ENCODE measurements at places on chromosomes 12 and 14. TPM values are rescaled to one million over a fixed set of nuclear protein-coding genes. Genes with fewer than 3 reads are reported as not detected.

Gene SSTR1
- total RNA-seq, result 0.06 TPM

Gene RFX4
- not detected for total RNA-seq

DNA sequence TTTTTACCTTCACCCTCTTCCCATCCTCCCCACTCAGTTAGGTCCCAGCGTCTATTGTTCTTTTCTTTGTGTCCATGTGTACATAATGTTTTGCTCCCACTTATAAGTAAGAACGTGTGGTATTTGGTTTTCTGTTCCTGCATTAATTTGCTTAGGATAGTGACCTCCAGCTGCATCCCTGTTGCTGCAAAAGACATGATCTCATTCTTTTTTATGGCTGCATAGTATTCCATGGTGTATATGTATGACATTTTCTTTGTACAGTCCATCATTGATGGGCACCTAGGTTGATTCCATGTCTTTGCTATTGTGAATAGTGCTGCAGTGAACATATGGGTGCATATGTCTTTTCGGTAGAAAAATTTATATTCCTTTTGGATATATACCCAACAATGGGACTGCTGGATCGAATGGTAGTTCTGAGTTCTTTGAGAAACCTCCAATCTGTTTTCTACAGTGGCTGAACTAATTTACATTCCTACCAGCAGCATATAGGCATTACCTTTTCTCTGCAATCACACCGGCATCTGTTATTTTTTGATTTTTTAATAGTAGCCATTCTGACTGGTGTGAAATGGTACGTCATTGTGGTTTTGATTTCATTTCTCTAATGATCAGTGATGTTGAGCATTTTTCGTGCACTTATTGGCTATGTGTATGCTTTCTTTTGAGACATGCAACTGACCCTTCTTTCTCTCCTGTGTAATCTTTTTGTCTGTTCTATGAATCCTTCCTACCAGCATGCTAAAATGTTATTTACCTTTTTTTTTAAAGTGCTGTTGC lies 279.7 kb upstream of the AMIGO2 start:
- no peak for DNase-seq

DNA sequence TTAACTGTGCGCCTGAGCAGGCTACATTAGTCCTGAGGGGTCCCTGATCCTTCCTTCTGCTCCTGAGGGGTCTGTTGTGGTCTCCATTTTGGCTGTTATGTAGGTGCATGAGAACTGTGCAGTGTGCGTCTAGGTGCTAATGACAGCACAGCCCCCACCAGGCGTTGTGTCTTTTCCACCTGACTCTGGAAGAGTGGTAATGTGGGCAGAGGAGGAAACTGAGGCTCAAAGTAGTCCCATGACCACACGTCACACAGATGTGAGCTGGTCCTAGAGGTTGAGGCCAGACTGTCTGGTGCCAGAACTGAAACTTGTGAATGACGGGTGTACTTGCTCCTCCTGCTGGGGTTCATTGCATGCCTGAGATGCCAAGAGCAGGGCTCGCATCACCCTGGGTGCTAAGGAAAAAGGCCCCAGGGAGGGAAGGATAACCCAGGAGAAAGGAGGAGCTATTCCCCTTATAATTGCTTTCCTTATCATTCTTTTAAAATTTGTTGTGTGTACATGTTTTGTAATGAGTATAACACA lies 111.8 kb downstream of the SLC25A47 start:
- no peak for DNase-seq

Gene FLRT2
- total RNA-seq, result 0.07 TPM

GRCh38 chr12:108572166-108572790 lies 9.9 kb downstream of the ISCU start:
- DNase-seq, result no peak

GRCh38 chr14:76257111-76257803 lies 105.5 kb downstream of the GPATCH2L start:
- no peak for DNase-seq

Gene HSPB8
- total RNA-seq, result 32.3 TPM

DNA sequence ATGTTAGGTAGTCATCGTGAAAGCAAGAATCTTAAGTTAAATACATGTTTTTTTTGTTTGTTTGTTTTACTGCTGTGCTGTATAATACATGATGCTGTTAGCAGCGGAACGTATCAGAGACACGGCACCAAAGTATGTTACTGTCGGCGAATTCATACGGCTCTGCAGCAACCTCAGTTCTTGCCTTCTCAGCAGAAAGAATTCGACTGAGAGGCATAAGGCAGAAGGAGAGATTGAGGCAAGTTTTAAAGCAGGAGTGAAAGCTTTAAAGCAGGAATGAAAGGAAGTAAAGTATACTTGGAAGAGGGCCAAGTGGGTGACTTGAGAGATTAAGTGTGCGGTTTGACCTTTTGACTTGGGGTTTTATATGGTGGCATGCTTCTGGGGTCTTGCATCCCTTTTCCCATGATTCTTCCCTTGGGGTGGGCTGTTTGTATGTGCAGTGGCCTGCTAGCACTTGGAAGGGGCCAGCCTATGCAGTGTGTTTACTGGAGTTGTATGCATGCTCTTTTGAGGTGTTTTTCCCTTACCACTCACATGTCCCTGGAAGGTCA lies 23.7 kb downstream of the LEMD3 start:
- no peak for DNase-seq

DNA sequence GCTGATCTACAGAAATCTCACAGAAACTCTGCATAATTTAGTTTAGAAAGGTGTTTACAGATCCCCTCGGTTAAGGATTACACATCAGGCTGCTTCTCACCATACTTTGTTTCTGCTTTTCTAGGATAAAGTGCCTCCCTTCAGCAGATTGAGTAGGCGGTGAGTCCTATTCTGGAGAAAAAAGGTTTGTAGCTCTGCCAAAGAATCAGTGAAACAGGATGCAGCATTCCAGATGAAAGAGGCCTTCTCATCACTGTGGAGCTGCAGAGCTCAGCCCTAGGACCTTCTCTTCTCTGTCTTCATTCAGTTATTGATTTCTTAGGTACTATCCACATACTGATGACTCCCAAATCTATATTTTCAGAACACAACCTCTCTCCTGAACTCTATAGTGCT lies 155.5 kb upstream of the KRR1 start:
- no peak for DNase-seq

GRCh38 chr12:66345956-66346355 lies 43.7 kb downstream of the HELB start:
- no peak for DNase-seq

- DNase-seq, result no peak
Observed at GRCh38 chr14:42927313-42927712, 1320.6 kb downstream of the LRFN5 start.

GRCh38 chr14:98976271-98976670 lies 295.7 kb downstream of the BCL11B start:
- no peak for DNase-seq

GRCh38 chr14:101024686-101025085 lies 121.2 kb upstream of the RTL1 start:
- DNase-seq, result no peak

GRCh38 chr12:102622618-102623017 lies 142.3 kb upstream of the IGF1 start:
- no peak for DNase-seq

Measured in epithelial cell of proximal tubule (primary cell).